ENCODE measurements at places on chromosomes 7 and 10. TPM values are rescaled to one million over a fixed set of nuclear protein-coding genes. Genes with fewer than 3 reads are reported as not detected.

The GLI3 gene
- 2.2 TPM for total RNA-seq

The MTURN gene
- total RNA-seq: 29.6 TPM

The PRRT4 gene
- total RNA-seq: not detected

The PRKAR2B gene
- total RNA-seq: 1.5 TPM

The PNLIPRP2 gene
- total RNA-seq: not detected

The DLG5 gene
- 22.2 TPM for total RNA-seq

The MAGI2 gene
- total RNA-seq: 5.1 TPM

The PON1 gene
- not detected for total RNA-seq

Data from smooth muscle cell of the coronary artery (primary cell).